CD8-positive, alpha-beta memory T cell (primary cell): ENCODE measurements at places on chromosomes 6 and 20.

DNA sequence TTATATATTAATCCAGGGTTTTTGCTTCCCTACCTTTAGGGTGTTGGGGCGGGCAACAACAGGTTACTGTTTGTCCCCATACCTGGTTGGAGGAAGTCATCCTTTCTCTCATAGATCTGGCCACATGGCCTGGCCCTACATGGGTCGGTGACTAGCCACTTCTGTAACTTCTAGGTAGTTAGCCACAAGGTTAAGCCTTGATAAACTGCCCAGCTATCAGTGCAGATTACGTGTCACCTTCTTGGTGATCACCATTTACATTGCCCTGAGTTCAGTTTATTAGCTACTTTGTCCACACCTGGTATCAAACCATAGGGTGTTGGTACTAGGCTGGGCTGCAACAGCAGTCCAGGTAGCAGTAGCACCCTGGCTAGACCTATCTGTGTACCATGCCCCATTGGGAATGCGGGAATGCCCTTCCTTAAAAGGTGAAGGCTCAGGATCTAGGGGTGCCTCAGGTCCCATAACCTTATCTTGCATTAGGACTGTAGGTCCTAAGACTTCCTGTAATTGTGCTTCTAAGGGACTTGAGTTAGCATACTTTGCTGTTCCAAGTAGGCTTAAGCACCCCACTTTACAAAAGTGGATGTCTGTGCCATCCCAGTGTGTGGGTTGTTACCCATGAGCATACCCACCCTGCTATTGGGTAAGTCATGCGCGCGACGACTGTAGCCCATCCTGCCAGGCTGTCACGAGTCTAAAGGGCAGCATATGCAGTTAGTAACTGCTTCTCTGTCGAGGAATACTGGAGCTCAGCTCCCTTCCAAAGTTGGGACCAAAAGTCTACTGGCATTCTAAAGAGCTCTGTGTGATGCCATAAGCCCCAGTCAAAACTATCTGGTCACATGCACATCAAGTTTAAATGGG lies 5.2 kb downstream of the ZKSCAN3 start:
- no peak for DNase-seq

DNA sequence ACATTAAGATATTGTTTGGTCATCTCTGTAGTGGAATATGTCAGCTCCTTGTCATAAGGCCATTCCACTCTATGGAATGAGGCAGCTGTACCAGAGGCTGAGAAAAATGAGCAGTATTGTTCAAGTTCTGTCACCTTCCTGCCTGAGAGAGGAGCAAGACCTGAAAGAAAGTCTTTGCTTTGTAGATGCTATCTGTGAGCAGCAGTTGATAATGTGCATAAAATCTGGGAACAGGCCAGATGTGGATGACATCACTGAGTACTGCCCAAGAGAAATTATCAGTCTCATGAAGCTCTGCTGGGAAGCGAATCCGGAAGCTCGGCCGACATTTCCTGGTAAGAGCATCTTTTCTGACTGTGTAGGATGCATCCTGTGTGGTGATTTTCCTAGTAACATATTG lies 16.8 kb downstream of the RIPK1 start:
- DNase-seq = no peak

GRCh38 chr20:44643596-44644229 lies 7.8 kb downstream of the ADA start:
- DNase-seq = peak; percentile 54

- DNase-seq = no peak
Observed at GRCh38 chr20:42099101-42099500, 480.9 kb upstream of the CHD6 start.

DNA sequence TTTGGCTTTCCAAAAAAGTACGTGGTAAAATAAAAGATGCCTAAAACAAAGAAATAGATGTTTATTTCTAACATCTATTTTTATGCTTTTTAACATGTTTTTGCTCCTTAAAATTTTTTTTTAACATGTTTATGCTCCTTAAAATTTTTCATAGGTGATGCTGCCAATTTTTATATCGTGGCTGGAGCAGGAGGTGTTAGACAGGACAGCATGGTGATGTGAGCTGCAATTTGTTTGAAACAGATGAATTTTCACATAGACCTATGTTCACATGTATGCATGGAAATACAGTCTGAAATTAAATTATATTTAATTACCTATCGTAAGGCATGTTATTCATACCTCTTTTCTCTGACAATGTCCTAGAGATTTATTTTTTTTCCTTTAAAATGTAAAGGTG lies 784.8 kb downstream of the EPHA7 start:
- no peak for DNase-seq

DNA sequence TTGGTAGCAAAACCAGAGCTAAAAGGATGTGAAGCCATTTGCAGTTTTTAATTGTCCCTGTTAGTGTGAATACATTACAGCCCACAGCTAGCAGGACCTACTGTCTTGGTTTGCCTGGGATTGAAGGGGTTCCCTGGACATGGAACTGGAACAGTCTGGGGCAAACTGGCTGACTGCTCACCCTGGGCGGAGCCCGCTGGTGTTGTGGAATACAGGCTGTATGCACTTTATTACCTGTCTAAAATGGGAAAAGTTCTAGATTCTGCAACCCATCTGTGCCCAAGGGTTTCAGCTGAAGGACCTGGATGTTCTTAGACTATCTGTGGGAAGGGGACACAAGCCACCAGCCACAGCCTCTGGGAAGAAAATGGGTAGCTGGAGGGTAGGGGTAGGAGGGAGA lies 12.2 kb upstream of the CDKN1A start:
- no peak for DNase-seq

GRCh38 chr20:41230136-41230535 lies 87.4 kb downstream of the ZHX3 start:
- DNase-seq = no peak

GRCh38 chr6:154921482-154921881 lies 73.6 kb upstream of the TIAM2 start:
- DNase-seq = no peak

GRCh38 chr6:89597988-89598387 lies 40.6 kb downstream of the LYRM2 start:
- DNase-seq = no peak

DNA sequence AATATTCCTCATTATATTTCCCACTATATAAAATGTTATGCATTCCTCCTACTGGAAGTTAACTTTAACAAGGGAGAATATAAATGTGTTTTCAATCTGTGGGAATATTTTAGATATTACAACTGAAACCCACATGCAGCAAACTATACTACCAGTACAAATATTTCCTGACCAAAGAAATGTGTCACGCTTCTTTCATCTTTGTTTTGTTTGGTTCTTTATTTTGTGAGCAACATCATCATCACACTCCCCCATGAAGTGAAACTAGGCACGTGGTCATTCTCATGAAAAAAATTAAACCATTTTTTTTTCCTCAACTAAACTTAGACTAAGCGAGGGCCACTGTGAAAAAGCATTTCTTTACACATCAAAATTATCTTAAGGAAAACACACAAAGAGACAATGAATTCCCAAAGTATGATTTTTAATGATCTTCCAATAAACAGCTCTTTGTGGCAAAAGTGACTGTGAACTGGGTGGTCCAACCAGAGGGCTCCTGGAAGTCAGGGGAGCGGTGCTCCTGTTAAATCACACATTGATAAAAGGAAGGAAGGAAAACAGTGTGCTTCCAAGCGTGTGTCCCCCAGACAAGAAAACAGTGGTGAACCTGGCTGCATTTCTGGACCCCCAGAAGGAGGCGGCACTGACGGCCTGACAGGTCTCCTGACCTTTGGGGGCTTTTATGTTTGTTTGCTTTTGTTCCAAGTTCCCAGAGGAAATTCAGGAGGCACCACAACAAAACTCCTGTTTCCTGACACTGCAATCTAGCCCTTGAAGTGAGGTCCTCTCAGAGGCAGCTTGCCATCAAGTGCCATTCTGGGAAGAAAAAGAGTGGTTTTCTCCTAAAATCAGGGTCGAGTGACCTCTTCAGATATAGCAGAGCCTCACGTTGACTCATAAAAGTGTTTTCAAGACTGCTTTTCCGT lies 166.8 kb upstream of the FOXQ1 start:
- DNase-seq = no peak

DNA sequence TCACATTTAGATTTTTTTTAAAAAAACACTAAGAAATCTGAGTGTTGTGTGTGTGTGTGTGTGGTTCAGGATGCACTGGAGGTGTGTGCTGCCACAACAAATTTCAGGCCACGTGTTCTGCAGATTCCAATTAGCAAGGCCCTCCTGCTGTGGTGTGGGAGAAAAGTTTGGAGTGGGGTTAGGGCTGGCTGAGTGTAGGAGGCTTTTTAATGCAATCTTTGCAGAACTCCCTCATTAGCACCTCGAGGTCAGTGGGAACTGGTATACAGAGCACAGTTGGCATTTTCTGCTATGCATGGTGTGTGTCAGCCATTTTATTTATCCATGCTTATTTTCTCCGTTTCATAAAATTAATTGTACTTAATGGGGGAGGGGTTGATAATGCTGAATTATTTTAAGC lies 187.6 kb downstream of the SOX4 start:
- DNase-seq = no peak

GRCh38 chr6:90461383-90461782 lies 125.5 kb downstream of the MAP3K7 start:
- DNase-seq = no peak
